ENCODE measurements at places on chromosomes 6 and 20. TPM values are rescaled to one million over a fixed set of nuclear protein-coding genes. Genes with fewer than 3 reads are reported as not detected.

- H3K27me3 ChIP-seq, result no peaks in the 10 kb centered on the region
- no peak overlapping the region for H3K27ac ChIP-seq
- no peaks in the 10 kb centered on the region for H3K4me1 ChIP-seq
- H3K4me3 ChIP-seq, result no peak overlapping the region
- DNase-seq, result no peak
- no peaks in the 10 kb centered on the region for H3K36me3 ChIP-seq
Observed at GRCh38 chr6:22681761-22682160, 112.4 kb downstream of the HDGFL1 start.

POPDC3 gene
- not detected for total RNA-seq

DLK2 gene
- total RNA-seq, result not detected

GRCh38 chr6:13026557-13026956, 301.8 kb downstream of the TBC1D7 start:
- DNase-seq, result no peak
- H3K27me3 ChIP-seq, result no peaks in the 10 kb centered on the region
- no peak overlapping the region for H3K27ac ChIP-seq
- no peaks in the 10 kb centered on the region for H3K36me3 ChIP-seq
- H3K4me1 ChIP-seq, result no peaks in the 10 kb centered on the region

GRCh38 chr20:51064137-51064536, 41.2 kb upstream of the KCNG1 start:
- peaks cover 34% of the 10 kb centered on the region for H3K27me3 ChIP-seq

DNA sequence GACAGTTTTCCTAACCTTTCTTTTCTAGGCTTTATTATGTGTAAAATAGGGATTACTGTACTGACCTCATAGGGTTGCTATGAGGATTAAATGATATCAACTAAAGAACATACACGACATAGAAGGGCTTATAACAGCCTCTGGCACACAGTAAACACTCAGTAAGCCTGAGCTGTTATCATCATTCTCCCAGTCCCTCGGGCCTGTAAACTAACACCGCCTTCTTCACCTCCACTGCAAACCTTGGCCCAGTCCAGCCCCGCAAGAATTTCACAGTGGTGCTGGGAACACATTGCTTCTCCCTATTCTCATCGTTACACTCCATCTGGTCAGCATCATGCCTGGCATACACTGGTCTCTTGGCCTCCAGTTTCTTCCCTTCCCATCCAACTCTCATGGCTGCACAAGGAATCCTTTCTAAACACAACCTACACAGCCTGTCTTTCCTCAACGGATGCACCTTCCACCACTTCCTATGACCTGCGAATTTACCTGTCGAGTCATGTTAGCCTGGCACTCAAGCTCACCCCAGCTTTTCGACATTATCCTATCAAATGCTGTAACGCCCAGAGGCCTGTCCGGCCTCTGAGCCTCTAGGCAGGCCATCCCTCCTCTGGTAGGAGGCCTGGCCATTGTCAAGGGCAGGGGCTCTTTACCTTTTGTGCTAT, 92.1 kb downstream of the FYN start:
- H3K36me3 ChIP-seq, result no peaks in the 10 kb centered on the region
- H3K27me3 ChIP-seq, result no peaks in the 10 kb centered on the region
- H3K27ac ChIP-seq, result no peak overlapping the region
